Activated T-cell treated with anti-CD3 and anti-CD28 coated beads, Interleukin-2, amount 50 U/mL, for 72 hours (primary cell): ENCODE measurements at places on chromosomes 2 and 18. TPM values are rescaled to one million over a fixed set of nuclear protein-coding genes. Genes with fewer than 3 reads are reported as not detected.

LDAH gene
- 26.7 TPM for total RNA-seq

C1GALT1C1L gene
- total RNA-seq = 0.48 TPM

DNA sequence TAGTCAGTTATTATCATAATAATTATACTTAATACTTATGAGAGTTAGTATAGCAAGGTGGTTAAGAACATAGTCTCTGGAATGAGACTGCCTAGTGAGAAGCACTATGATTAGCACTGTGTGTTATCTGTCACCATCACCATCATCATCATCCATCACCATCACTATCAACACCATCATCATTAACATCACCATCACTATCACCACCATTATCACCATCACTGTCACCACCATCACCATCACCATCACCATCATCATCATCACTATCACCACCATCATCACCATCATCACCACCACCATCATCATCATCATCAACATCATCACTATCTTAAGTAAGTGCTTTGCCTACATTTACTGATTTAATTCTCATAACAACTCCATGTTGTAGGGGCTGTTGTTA, 39.6 kb downstream of the SRSF7 start:
- H3K27ac ChIP-seq = no peak overlapping the region
- peaks cover 52% of the 10 kb centered on the region for H3K36me3 ChIP-seq
- DNase-seq = no peak
- H3K4me3 ChIP-seq = no peak overlapping the region
- peaks cover 80% of the 10 kb centered on the region for H3K4me1 ChIP-seq

- no peaks in the 10 kb centered on the region for H3K4me1 ChIP-seq
- DNase-seq = no peak
- no peak overlapping the region for H3K27ac ChIP-seq
- no peak overlapping the region for H3K4me3 ChIP-seq
- H3K27me3 ChIP-seq = peaks cover 18% of the 10 kb centered on the region
Observed at GRCh38 chr2:85772019-85772745, 18.4 kb downstream of the ATOH8 start.

DNA sequence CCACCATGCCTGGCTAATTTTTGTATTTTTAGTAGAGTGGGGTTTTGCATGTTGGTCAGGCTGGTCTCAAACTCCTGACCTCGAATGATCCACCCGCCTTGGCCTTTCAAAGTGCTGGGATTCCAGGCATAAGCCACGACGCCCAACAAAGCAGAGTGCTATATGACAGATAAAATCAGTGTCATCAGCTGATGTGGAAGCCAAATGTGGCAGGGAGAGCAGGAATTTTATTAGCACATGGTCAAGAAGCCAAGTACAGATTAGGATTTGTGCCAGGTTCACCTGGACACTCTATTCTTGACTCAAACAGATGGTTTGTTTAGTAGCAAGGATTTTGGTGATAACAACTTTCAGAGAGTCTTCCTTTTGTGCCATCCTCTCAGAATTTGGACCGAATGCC, 62.7 kb downstream of the LCLAT1 start:
- H3K4me1 ChIP-seq = peaks cover 58% of the 10 kb centered on the region
- no peaks in the 10 kb centered on the region for H3K27me3 ChIP-seq
- no peak overlapping the region for H3K27ac ChIP-seq
- H3K36me3 ChIP-seq = peaks cover 11% of the 10 kb centered on the region
- no peak for DNase-seq
